ENCODE measurements at places on chromosomes 3 and 15.

DNA sequence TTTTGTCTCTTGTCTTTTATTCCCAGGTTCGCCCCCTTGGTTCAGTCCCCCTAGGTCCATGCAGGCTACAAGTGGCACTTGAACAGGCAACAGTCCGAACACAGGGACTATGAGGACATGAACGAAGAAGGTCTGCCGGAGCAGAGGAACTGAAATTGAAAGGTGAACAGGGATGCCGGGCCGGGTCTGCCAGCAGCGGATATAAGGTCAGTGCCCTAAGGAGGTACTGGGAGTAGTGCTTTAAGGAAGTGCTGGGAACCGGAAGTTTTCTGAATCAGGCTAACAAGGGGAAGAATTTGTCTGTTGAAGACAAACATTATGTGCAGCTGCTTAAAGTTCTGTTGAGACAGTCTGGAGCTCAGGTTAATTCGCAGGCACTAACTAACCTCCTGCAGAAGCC, 46.8 kb downstream of the LSM3 start:
- DNase-seq, result no peak

GRCh38 chr15:75042730-75043508, 19.5 kb downstream of the PPCDC start:
- peak; percentile 40 for DNase-seq

GRCh38 chr3:193556841-193557240, 2.1 kb upstream of the ATP13A4 start:
- no peak for DNase-seq

GRCh38 chr3:20652231-20652986, 466.4 kb upstream of the SGO1 start:
- no peak for DNase-seq

GRCh38 chr3:107328069-107328468, 49.2 kb upstream of the CCDC54 start:
- no peak for DNase-seq

DNA sequence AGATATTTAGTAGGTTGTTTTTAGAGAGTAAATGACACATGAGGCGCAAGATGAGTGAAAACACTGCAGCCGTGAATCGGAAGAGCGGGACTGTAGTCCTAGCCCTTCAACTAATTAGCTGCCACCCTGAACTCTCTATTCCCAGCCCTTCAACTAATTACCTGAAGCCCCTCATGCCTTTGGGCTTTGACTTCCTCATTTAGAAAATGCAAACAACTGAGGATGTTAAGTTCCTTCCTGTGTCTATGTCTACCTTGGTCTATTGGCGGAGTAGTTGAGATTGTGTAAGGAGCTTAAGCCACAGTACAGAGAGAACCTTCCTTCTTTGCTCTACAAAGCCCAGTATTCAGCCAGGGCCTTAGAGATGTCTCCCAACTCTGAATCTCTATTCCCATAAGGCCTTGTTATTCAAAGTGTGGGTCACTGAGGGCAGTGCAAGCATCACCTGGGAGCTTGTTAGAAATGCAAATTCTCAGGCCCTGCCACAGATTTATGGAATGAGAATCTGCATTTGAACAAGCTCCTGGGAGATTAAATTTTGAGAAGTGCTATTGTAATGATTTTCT, 71.8 kb upstream of the SCN5A start:
- no peak for DNase-seq

- DNase-seq, result no peak
Measured at GRCh38 chr15:55407498-55408011, 604 bp downstream of the CCPG1 start.

DNA sequence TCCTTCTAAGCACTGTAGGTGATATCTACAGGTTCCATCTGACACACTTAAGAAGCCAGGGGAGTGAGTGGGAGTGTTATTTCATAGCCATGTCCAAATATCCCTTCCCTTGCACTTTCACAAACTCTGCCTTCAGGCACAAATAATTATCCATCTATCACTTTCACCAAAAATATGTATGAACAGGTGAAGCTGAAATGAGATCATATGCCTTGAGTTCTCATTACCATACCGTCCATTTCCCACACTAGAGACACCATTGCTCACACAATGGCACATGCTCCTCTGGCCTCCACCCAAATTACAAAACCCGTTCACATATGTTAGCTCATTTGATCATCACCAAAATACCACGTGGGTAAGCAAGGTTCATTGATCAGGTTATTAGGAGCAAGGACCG, 151.9 kb upstream of the BNIP2 start:
- no peak for DNase-seq

GRCh38 chr15:100261302-100262240, 80.2 kb downstream of the ADAMTS17 start:
- DNase-seq, result no peak

GRCh38 chr3:149638228-149639092, 19.4 kb downstream of the WWTR1 start:
- DNase-seq, result no peak

GRCh38 chr3:104396974-104397669, 969.6 kb upstream of the ALCAM start:
- no peak for DNase-seq

DNA sequence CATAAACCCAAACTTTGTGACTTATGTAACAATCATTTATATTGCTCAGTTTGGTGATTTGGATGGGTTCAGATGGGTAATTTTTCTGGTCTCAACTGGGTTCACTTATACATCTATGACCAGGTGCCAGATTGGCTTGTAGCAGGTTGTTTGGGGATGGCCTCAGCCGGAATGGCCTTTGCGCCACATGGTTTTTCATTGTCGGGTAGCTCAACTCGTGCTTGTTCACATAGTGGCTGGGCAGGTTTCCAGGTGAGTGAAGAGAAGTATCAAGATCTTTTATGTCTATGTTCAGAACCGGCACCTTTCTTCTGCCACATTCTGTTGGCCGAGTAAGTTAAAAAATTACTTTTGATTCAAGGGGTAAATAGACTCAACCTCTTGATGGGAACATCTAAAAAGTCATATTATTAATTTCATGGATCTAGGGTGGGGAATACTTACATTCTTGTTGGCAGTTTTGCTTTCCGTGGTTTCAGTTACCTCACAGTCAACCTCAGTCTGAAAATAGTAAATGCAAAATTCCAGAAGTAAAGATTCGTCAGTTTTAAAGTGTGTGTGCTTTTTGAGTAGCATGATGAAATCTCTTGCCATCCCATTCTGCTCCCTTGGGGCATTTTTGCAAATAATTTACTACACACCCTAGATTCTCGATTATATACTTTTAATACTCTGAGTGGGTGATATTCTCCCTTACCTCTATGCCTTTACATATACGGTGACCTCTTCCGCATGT, 745.7 kb upstream of the CCDC54 start:
- DNase-seq, result no peak

DNA sequence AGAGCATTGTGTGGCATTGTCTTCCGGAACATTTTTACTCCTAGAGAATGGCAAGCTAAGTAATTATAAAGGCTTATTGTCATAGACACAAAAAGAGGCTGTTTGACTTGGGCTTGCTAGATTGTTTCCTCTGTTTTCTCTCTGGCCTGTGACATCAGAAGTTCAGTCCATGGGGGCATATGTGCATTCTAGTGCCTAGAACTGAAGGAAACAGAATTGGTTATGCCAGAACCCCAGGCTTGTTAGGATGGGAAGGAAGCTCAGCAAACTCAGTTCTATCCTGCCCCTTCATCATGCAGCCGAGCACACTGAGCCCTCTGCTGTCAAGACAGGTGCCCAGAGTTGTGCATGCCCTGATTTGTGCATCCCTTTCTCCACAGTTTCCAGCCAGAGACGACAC, 131.3 kb downstream of the PDE8A start:
- DNase-seq, result no peak

GRCh38 chr3:158573714-158574113, 2.7 kb downstream of the MLF1 start:
- no peak for DNase-seq

GRCh38 chr3:42195879-42196330, 70.1 kb downstream of the CCK start:
- DNase-seq, result no peak

DNA sequence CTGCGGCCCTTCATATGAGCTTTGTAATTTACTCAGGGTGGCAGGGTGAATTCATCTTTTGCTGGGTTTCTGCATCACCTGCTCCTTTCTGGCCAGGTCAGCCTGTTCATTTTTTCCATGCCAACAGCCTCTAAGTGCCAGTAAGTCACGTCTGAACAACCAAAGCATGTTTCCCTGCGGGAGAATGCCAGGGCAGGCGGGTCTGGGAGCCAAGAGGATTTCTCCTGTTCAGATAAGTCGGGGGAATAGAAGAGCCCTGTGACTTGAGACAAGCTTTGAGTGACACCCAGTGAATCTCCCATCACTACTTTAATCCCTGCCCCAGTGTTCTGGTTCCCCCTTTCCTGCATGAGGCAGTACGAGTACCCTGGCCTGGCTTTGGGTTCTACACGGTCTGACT, 153.1 kb downstream of the PGPEP1L start:
- DNase-seq, result no peak

DNA sequence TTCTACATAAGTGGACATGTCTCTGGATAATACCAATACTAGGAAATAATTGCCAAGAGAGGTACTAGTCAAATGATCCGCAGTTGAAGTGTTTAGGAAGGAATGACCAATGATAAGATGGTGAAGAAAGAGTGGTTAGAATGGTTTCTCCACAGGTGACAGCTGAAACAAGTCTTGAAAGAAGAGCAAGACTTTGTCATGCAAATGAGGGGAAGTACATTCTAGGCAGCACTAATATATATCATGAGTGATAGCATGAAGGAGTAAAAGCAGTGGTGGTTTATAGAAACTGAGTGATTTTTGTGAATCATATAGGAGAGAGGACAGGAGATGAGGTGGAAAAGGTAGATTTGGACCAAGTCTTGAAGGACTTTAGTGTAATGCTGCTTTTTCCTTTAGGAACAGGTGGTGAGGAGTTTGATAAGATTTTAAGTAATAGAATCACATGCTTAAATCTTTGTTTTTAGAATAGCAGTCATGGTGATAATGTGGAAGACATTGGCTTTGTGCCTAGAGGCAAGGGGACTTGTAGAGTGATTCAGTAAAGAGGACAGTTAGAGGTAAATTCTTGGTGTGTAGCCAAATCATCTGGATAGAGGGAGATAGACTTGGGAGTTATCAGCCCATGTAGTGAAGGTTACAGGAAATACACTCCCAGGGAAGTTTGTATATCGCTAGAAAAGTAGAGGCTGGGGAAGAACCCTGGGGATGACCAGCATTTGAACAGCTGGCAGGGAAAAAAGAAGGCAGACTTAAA, 31.9 kb downstream of the SLMAP start:
- no peak for DNase-seq

DNA sequence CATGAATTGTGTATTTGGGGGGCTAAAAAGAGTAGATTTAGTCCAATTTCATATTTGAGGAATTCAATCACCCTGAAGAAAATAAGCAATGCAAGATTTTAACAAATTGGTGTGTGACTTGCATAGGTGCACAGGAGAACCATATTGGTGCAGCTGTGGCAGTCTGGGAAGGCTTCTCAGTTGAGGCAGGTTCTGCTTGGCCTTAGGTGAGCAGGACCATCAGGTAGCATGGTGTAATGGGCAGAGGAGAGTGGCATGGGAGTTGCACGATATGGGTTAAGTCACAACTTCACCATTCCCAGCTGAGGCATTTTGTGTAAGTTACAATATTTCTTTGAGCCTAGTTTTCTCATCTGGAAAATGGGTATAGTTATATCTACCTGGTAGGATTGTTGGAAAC, 10.5 kb downstream of the EBLN2 start:
- no peak for DNase-seq

GRCh38 chr3:135690664-135691063, 274.9 kb upstream of the PPP2R3A start:
- DNase-seq, result no peak

DNA sequence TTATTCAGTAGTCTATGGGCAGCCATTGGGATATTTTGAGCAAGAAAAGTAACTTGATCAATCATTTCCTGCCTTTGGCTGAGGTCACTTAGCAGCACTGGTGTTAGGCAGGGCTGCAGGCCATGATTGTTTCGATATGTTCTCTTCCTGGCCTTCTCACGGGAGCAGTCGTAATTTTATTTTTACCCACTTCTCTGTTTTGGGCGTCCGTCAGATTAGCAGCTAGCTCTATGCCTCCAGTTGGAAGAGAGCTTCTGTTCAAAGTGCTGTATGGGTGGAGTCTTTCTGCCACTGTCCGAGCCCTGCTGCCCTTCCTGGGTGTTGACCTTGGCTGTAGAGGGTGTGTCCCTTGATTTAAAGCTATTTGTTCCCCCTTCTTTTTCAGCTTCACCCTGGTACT, 123.4 kb upstream of the ROPN1 start:
- no peak for DNase-seq

DNA sequence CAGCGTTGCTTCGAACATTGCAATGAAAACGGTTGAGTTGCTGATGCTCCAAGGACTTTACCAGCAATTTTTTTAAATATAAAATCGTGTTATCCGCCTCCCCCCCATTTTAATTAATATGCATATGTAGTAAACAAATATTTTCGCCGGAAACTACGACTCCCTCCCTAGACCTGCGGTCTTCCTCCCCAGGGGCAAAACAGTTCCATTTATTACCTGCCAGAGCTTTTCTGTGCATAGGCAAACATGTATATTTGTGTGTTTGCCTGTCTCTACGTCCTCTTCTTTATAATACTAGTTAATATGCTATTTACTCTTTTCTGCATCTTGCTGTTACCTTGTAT, 593 bp upstream of the RSL24D1 start:
- no peak for DNase-seq

- no peak for DNase-seq
Measured at GRCh38 chr15:33243869-33244268, 49.4 kb upstream of the FMN1 start.

DNA sequence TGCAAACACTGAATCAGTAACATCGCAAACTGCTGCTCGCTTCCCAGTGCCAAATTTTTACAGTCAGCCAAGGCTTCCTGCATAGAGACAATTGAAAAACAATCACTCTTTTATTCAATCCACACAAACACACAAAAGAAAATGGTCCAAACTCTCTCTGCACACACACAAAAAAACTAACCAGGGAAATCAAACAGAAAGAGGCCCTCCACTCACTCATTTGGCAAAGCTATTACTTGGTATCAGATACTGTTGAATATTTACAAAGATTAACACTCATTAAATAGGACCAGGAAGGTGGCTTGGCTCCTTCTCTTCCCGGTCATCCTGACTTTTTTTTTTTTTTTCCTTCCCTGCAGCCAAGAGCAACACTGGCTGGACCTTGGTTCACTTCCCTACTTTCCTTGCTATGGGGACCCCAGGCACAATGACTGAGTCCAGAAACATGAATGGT, 62.4 kb upstream of the SPATA12 start:
- no peak for DNase-seq

DNA sequence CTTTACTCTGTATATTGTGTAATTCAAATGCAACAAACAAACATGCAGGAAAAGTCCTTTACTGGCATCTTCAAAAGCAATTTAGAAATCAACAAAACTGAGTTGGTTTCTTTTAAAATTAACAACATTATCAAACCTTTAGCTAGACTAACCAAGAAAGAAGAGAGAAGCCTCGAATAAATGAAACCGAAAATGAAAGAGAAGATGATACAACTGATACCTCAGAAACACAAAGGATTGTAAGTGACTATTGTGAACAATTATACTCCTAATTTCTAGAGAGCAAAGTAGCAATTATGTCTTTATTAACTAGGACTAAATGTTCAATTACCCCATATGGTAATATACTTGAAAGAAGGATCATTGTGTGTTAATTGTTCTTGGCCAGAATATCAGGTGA, 49.2 kb upstream of the P3H2 start:
- DNase-seq, result no peak
